ENCODE measurements at places on chromosomes 12 and 14.

- no peak for DNase-seq
Measured at GRCh38 chr14:58947814-58948445, 240.5 kb upstream of the DAAM1 start.

DNA sequence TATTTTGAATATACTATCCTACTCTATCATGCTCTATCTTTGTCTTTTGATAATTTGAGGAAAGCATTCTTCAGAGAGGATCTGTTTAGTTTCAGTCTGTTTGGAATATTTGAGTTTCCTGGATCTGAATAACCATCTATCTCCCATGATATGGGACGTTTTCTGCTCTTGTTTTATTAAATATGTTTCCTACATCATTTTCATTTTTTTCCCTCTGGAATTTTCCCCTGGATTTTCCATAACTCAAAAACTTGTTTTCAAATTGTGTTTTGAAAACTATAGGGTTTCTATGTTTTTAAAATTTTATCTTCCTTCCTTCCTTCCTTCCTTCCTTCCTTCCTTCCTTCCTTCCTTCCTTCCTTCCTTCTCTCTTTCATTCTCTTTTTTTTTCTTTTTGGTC, 974.2 kb downstream of the TMEM121 start:
- DNase-seq, result no peak

DNA sequence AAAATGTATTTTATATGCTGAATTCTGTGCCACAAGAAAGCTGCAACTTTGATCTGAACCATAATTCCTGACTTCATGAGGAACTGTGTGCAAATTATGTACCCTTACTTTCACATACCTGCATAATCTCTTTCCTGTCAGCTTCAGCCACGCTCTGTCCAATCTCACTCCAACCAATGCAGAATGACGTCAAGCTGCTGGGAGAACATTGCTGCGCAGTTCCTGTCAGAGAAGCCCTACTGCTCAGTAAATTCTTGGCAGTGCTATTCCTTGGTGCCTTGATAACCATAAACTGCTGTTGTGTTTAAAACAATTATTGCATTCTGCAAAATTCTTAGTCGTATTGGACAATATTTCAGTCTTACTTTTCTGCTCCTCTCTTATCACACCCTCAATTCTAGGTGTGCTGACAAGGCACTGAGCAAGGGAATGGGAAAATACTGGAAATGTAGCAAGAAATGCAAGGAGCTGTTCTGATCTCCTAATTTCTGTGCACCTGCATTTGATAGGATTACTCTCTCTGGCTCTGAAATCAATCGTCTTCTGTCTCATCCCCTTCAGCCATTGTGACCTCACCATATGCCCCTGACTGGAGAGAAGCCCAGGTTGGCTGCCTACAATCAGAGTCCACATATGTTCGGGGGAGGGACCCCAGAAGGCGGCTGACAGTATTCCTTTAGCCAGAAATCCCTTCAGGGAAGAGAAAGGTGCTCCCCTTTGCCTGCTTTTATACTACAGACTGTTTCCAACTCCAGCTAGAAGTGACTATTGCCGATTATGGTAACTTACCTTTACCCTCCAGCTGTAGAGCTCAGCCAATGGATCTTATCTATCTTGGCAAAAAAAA, 274.9 kb upstream of the NOVA1 start:
- no peak for DNase-seq

DNA sequence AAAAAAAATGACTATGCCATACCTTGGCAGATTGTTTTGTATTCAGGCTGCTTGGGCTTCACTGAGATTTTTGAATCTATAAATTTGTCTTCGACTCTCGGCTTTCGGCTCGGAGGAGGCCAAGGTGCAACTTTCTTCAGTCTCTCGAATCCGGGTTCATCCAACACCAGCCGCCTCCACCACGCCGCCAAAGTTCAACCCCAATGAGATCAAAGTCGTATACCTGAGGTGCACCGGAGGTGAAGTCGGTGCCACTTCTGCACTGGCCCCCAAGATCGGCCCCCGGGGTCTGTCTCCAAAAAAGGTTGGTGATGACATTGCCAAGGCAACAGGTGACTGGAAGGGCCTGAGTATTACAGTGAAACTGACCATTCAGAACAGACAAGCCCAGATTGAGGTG, 12.4 kb upstream of the SPPL3 start:
- no peak for DNase-seq

- DNase-seq, result no peak
Measured at GRCh38 chr12:104697186-104697585, 240.4 kb downstream of the CHST11 start.

- DNase-seq, result no peak
Measured at GRCh38 chr12:74454109-74454508, 83.5 kb upstream of the ATXN7L3B start.

DNA sequence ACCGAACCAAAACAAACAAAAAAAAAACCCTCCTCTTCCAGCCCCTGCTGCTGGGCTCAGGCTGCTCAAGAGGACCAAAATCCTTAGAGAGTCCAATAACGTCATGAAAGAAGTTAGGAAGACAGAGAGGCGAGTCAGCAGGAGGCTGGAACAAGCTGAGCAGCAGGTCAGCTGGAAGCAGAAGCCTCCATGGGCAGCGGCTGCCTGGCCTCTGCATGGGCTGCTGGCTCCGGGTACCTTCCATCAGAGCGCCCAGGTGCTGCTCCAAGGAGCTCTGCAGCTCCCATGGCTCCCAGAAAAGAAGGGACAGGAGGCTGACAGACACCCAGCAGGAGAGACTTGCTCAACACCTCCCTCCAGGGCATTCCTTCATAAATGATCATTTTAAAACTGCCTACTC, 3.2 kb upstream of the KRT2 start:
- DNase-seq, result no peak

DNA sequence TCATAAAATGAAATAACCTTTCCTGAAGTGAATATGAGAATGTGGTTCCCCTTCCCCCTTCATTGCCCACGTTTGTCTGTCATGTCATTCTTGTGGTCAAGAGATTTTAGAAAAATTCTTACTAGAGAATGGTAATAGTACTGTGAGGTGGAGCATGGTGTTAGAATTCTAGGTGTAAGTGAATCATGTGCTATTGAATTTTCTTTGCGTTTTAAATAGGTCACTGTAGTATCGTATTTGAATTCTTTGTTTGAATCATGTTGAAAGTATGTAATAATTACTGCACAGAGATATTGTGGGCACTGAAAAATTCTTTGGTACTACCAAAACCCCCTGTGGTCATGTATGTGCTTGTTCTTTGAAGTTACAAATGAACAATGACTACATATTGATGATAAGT, 49.9 kb downstream of the FUT8 start:
- no peak for DNase-seq

DNA sequence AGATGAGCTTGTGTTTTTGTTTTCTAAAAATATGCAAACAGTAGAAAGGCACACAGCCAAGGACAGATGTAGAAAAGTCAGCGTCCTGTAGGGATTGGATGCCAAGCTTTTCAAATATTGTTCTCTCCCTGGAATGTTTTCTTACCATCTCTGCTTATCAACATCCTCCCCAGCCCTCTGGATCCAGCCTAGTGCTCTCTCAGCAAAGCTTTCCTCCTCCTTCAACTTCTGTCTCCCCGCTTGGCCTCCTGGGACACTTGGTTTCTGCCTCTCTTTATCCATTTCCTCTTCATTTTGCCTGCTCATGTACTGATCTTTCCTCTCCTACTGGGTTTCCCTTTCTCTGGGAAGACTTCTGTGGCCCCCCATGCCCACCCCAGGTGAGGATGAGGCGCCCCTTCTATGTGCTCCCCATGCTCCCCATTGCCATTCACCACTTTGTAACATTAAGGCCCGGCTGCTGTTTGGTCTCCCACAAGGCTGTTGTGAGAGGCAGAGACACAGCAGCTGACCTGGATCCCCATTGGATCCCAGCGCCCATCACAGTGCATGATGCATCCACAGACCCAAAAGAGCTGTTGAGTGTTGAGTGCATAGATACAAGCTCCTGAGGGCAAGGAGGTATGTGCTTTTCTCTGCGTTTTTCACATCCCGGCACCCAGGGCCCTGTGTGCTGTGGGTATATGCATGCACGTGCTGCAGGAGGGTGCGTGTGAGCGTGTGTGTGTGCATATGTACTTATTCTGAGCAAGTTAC, 38.2 kb downstream of the EVL start:
- no peak for DNase-seq

- no peak for DNase-seq
Measured at GRCh38 chr12:132560364-132560613, 50.1 kb downstream of the LRCOL1 start.

DNA sequence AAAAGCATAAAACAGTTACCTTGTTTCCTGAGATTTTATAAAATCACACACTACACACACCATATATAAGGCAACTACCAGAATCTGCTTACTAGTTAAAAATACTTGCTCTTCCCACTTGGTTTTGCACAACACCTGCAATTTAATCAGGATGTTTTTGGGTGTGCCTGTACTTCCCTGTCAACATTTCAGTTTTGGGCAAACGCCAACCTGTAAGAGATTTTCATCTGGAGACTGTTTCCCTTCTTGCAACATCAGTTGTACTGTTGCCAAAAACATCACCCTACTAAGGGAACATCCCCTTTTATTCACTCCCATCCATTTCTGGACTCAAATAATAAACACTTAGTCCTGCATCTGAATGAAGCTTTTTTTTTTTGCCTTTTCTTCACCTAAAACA, 172.3 kb downstream of the DUSP6 start:
- DNase-seq, result no peak

GRCh38 chr12:82942521-82942920, 255.8 kb downstream of the TMTC2 start:
- no peak for DNase-seq

DNA sequence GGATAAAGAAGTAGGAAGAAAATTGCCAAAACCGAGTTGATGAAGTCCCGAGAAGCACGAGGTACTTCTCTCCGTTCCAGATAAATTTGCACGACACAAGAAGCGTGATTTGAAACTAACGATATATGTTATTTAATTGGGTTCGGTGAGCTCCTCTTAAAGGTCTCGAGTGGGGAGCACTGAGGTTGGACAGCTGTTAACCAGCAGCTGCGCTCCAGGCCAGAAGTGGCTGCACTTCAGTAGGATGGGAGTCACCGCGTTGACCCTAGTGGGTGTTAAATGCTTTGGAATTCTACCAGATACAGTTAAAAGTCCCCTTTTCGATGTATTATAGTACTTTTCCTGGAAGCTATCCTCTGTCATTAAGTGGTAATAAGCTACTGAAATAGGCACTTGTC, 953 bp upstream of the DCAF5 start:
- DNase-seq, result no peak

DNA sequence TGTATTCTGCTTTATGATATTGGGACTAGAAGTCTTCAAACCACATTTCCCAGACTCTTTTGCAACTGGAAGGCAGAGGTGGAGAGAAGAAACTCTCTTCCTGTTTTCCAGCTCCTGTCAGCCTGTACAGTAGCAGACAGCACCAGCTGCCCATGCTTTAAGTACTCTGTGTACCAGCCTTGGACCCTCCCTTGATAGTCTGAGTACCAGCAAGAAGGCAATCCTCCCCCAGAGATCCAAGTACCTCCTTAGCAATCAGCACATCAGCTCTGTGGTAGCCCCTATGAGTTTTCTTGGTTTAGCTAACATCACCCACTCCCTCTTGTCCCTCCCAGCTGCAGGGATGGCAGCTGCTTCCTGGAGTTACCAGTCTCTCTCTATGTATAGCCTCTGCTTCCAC, 56.3 kb downstream of the STXBP6 start:
- no peak for DNase-seq

DNA sequence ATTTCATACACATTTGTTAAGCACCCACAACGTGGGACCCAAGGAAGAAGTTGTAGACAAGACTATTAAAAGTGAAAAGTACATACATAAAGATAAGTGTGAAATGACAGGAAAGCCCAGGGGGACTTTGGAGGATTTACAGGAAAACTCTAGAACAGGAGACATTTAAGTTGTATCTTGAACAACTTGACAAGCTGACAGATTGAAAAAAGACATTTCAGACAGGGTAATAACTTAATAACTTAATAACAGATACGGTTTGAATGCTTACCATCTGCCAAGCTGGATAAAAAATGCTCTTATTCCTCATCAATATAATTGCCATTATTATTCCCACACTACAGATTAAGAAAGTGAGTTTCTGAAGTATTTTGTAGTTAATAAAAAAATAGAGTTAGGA, 229.7 kb upstream of the SYT10 start:
- no peak for DNase-seq

DNA sequence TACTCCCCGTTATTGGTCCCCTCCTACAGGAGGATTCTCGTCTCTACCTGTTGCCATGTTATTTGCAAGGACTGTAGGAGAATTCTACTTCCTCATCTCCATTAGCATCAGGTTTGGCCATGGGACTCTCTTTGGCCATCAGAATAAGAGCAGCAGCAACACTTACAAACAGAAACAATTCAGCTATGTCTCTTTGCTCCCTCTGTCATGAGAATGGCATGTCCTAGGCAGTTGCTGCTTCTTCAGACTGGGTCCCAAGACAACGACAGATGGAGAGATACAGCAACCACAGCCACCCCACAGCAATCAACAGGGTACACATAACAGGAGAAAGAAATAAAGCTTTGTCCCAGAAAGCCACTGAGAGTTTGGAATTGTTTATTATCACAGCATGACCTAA, 19.7 kb downstream of the SLC41A2 start:
- DNase-seq, result no peak

DNA sequence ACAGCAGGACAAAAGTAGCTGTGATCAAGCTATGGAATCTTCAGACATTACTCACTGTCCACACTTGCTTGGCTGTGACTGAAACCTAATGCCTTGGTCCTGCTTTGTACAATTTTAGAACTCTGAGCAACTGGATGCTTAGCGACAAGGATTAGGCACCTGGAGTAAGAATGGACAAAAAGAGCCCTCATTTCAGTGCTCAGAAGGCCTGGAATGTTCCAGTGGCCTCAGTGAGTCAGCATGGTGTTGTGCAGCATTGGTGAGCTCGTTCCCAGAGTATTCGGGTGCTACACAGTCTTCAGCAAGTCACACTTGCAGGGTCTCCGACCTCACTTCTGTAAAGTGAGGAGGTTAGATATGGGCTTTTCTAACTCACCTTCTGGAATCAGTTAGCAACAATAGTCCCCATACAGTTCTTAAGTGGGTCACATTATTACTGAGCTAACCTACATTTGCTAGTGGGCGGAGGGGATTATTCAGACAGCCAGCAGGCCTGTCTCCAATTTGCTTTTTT, 108.0 kb upstream of the MDM1 start:
- DNase-seq, result no peak

DNA sequence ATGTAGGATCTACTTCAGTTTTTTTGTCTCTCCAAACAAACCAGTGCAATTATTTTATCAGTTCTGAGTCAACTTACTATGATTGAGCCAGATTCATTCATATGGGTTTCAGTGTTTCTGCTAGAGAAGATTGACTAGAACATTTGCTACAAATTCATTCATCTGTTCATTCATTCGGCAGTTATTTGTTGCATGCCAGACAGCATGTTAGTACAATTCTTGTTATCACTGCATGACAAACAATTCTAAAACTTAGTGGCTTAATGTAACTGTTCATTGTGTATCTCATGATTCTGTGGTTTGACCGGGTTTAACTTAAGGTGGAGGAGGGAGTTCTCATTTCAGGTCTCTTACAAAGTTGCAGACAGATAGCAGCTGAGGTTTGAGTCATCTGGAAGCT, 52.3 kb downstream of the POLR3B start:
- no peak for DNase-seq

- DNase-seq, result no peak
Measured at GRCh38 chr12:81992461-81992860, 233.3 kb upstream of the PPFIA2 start.

All from stimulated activated CD4-positive, alpha-beta T cell treated with anti-CD3 and anti-CD28 coated beads, TNF-alpha, amount 100 ng/mL, for 4 hours (primary cell).